ENCODE measurements at places on chromosomes 16 and 17.
A peak's percentile ranks its signal among the peaks of the same experiment; 100 is the strongest.

DNA sequence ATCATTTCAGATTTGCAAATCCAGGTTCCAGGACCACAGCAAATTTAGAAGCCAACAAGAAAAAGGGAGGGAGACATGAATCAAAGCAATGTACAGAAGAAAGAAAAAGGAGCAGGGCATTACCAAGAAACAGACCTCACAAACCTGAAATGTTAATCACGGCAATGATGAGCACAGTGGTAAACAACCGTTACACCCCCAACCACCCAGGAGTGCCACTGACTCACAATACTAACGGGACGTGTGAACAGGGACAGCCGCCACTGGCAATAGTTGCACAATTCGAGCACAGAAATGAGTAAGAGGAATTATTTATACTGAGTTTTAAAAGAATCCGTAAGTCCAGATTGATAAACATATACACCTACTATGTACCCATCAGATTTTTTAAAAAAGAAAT lies 13.8 kb downstream of the USP22 start:
- peak; percentile 59 for DNase-seq

GRCh38 chr17:62749926-62750325 lies 58.2 kb downstream of the MARCHF10 start:
- no peak for DNase-seq

- no peak for DNase-seq
Observed at GRCh38 chr16:4733211-4733742, 794 bp downstream of the ANKS3 start.

- peak; percentile 20 for DNase-seq
Observed at GRCh38 chr17:6651919-6652452, 424 bp downstream of the C17orf100 start.

DNA sequence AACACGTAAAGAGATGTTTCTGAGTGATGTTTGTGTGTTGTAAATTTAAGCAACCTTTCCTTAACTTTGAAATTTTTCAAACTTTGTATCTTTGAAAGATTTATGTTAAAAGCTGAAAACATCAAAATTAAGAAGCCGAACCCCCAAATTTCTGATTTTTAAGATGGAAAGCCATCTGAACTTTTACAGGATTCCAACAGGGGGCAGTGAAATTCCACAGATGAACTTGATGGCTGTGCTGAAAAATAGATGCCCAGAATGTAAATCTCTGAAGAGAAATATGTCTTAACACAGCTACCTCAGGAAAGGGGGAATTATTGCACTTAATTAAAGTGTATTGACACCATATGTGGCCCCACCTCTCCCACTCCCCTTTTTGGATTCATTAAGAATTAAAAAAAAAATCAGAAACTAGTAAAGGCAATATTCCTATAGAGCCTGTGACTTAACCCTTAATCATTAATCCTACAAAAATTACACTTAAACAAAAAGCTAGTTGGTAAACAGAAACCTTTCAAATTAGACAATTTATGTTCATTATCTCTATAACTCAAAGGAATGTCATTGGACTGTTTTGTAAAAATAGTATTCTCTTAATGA lies 597.9 kb downstream of the KCNJ2 start:
- DNase-seq: peak; percentile 59

DNA sequence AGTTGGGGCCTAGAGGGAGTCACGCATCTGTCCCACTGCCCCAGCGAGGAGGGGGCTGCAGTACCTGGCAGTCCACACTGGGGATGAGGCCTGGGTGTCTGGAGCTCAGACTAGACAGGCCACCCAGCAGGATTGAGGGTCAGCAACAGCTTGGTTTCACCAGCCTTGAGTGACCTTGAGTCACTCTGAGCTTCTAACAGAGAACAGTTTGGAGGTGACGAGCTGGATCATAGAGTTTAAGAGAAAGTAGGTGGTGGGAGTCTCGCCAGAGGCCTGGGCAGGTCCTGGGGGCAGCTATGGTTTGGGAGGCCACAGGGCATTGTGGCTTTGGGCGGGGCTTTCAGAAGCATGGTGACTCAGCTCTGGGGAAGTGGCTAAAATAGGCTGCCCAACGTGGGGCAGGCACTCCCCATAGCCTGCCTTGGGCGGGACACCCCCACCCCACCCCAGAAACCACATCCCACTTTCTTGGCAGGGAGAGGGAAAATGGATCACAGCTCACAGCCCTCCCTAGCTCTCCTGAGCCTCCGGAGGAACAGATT lies 20.5 kb downstream of the CDC42EP4 start:
- DNase-seq: peak; percentile 95

GRCh38 chr16:89984216-89984615 lies 35.0 kb downstream of the DBNDD1 start:
- no peak for DNase-seq

All from astrocyte of the spinal cord (primary cell).